ENCODE measurements at places on chromosomes 1 and 21.

GRCh38 chr1:119544165-119544762 is 37.3 kb downstream of the HSD3B1 start:
- no peak for DNase-seq

GRCh38 chr1:91555821-91556531 is 55.3 kb downstream of the CDC7 start:
- DNase-seq, result peak; percentile 21

DNA sequence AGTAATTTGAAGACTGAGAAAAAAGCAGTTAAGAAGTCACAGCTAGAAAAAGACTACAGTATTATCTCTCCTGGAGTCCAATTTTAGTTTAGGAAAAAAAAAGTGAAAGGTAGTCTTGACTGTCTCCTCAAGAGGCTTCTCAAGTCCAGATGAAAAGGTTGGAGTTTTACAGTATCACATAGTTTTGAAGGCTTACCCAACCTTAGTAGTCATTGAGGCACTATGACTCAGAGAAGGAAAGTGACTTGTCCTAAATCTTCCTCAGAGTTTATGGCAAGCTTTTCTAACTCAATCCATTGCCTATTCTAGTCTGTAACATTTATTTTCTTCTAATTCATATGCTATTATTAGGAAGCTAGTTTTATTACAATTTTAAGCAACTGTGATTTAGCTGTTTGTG is 174.9 kb downstream of the DPYD start:
- DNase-seq, result no peak

DNA sequence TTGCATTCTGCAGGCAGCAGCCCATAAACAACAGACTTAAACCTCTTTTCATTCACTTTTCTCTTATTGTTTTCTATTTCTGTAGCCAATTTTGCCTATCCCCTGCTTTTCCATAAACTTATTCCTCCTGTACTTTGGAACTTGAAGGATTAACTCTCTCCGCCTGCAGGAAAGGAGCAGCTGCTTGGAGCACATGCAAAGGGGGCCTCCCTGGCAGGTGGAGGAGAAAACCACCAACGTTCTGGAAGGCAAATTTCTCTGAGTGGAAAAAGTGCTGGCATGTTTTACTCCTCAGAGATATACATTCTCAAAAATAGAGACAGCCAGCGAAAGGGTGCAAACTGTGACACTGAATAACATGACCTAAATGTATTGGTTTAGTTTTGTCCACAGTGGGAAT is 33.6 kb downstream of the RGS21 start:
- DNase-seq, result no peak

DNA sequence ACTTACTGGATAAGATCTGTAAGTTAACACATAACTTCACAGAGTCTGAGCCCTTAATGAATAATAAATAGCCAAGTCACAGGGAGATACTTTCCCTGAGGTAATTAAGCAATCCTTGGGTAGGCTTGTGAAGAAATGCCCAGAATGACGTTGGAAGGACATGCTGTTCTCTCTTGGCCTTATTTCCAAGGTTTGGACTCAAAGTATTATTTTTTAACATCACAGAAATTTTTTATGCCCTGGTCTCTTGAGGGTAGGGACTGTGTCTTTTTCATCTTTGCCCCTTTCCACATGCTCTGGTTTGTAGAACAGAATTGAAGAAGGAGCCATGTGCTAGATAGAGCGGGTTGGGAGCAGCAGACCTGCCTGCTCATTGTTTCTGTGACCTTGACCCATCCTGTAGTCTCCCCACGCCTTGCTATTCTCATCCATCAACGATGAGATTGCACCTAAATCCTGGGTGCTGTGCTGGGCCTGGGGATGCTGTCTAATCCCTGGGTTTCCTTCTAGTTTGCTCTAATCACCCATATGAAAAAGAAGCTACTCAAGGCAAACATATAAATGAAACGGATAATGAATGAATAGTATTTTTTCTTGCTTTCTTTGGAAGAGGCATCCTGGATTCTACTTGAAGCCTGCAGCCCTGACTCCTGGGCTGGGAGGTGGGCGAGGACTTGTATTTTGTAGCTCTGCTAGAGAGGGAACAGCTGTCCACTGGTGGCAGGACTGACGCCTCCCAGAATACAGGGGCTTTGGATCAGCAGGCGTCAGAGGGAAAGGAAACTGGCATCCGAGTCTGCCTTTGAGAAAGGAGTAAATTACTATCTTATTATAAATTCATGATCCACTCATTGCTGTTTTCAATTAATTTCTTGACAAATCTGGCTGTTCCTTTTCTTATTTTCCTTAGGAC is 17.5 kb upstream of the LAMTOR5 start:
- no peak for DNase-seq
